ENCODE measurements at places on chromosomes 2 and 18. TPM values are rescaled to one million over a fixed set of nuclear protein-coding genes. Genes with fewer than 3 reads are reported as not detected.

The FBXO48 gene
- total RNA-seq = 0.18 TPM

The CHST9 gene
- total RNA-seq = not detected

The TSGA10 gene
- 0.54 TPM for total RNA-seq

The GMPPA gene
- 93.0 TPM for total RNA-seq

The CCDC141 gene
- not detected for total RNA-seq

The SERPINB3 gene
- total RNA-seq = not detected

The DIPK1C gene
- total RNA-seq = not detected

All from IMR-90 (cell line).